ENCODE measurements at places on chromosomes 3 and 15.
A peak's percentile ranks its signal among the peaks of the same experiment; 100 is the strongest.

DNA sequence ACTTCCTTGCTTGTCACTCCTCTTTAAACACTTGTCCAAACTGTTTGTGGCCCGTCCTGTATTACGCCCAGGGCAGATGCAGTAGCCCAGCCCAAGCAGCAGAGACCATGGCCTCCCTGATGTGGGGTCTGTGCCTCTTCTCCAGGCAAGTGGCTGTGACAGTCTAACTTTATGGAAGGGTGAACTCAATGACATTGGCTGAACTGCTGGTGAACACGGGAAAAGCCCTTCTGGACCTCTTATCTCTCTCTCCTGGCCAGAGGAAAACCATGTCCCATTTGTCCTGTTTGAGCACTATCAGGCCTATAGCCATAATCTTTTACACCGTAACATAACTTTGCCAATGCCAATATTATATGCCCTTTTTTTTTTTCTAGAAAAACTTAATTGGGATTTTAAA lies 67.6 kb downstream of the SMAD3 start:
- no peak for DNase-seq

DNA sequence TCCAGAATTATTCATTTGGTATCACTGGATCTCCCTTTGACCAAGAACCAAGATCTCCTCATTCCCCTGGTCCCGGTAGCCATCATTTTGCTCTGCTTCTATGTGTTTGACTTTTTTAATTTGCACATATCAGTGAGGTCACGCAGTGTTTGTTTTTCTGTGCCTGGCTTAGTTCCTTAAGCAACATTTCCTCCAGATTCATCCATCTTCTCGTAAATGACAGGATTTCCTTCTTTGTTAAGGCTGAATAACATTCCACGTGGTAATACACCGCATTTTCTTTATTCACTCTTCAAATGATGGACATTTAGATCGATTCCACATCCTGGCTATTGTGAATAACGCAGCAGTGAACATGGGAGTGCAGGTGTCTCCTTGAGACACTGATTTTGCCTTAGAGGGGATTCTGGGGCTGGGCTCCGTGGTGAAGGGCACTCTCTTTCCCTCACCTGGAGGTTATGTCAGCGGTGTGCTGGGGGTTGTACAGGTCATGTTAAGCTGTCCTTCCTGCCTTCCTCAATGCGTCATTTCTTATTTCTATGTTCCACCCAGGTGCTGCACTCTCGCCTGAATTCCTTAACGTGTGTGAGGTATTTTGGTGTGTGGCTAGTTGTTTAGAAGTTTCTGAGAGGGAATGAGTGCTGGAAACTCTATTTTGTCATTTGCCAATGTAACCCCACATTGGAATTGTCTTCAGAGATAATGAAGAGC lies 212.2 kb downstream of the LPP start:
- no peak for DNase-seq

- DNase-seq = no peak
These were observed 215.2 kb upstream of the MME start for GRCh38 chr3:154864947-154865346.

DNA sequence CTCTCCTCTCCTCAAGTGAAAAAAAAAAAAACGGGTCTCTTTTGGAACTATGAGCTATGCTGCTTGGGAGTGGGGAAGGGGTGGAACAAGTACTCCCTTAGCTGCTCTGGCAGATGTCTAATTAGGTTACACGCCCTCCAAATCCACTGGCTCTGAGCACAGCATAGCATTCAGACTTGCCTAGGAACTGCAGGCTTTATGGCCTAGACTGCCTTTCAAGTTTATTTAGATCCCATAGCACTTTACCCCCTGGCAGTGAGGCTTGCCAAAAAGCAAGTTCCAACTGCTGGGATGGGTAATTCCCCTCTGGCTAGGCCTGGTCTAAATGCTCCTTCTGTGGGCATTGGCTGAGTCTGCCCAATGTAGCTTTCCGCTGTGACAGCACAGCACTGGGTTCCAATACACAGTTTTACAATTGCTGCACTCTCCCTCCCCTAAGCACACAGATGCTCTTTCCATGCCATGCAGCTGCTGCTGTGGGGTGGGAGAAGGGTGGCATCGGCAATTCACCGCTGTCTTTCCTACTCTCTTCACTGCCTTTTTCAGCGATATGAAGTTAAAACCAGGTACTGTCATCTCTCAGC lies 152.8 kb downstream of the KCNAB1 start:
- no peak for DNase-seq

GRCh38 chr3:17040990-17041377 lies 156.2 kb downstream of the PLCL2 start:
- DNase-seq = peak; percentile 53

- no peak for DNase-seq
These were observed 77.6 kb upstream of the CCDC80 start for GRCh38 chr3:112718516-112718915.

DNA sequence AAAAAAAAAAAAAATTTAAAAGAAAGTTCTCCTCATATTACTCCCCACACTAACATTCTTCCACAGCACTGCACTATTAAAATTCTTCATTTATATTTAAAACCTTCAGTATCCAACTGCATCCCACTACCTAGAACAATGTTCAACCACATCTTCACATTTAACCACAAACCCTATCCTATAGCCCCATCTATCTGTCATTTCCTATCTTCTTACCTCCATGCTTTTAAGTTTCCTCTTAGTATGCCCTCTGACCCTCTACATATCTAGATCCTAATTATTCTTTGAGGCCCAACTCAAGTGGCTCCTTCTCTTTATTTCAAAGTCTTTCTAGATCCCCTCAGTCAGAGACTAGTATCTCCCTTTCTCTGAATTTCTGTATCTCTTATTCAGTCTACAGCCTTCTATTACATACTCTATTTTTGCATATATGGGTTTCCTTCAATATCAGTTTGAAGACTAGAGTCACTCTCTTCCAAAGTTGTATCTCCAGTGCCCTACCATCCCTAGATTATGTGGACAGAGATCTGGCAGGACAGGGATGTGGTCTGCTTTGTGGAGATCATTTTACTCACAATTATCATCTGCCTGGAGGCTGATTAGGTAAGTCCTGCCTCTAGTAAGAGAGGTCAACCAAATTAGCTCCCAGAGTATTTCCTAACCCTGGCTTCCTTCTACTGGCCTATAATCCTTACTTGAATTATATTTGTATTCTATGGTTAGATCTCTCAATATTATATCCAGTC lies 1.4 kb downstream of the CIAO2A start:
- no peak for DNase-seq

GRCh38 chr3:186067360-186068242 lies 41.3 kb downstream of the ETV5 start:
- no peak for DNase-seq

GRCh38 chr3:22714749-22715148 lies 488.4 kb upstream of the UBE2E2 start:
- DNase-seq = no peak

DNA sequence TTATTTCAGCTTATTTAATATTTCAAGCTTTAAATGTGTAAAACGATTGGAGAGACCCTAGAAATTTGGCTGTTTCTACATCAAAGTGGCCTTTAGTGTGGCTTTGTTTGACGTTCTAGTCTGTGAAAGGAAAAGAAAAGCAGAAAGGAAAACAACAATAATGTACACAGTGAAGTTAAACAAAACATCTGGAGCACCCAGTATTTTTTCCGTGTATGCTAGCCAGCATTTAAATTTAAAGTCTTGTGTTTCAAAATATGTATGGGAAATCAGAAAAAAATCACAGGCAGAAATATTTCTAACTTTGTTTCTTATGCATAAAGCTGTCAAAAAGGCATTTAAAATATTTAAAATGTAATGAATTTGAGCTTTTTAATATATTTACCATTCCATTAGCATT lies 218.1 kb downstream of the NAALADL2 start:
- DNase-seq = no peak

DNA sequence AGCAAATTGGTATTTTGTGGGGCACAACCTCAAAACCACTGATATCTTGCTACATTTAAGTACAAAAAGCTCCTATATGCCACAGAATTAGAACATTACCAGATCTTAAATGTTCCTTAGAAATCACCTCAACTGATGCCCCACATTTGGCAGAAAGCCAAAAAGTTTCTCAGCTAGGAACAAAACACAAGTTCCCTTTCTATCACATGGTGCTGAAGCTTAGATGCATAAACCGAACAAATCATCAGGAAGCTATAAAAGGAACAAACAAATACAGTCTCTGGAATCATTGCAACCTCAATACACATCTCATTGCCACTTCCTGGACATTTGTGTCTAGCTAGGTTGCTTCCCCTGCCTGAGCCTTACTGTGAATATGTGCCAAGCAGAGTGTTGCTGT lies 492.6 kb downstream of the LPP start:
- DNase-seq = no peak

DNA sequence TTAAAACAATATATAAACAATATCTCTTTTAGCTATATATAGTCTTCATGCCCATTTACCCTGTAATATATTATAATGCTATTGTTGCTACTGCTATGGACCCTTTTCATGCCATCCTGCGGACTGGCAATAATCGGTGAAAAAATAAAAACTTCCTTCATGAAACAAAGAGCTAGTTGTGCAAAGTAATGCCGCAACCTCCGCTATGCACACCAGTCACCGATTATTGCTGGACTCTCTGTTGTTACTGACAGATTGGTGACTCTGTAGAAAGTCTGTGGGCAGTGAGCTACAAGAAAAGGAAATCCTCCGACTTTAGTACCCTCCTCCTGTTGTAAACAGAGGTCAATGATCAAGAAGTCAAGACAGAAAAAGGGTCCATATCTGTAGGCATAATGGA lies 17.9 kb upstream of the ICE2 start:
- no peak for DNase-seq

DNA sequence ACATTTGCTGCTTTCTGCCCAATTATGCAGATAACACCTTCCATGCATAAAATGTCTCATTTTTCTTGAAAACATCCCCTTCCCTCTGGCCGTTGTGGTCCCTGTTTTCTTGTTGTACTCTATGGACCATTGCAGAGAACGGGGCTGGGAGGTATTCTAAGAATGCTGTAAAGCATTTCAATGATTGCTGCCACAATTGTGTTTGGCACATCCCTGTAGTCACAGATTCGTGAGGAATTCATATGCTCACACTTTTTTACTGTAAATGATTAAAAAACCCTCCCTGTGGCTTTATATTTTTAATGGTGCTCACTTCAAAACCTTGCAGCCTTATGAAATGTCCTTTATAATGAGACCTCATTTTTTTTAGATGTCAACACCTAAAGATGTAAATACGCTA lies 207.2 kb upstream of the GBE1 start:
- no peak for DNase-seq
